KBM-7 (cell line): ENCODE measurements at places on chromosomes 4 and X.

GRCh38 chrX:78945186-78945912 is at the start of gene P2RY10:
Gene P2RY10, plus strand, starts transcription at chrX:78945391. Its CDS starts 15,130 bp downstream, at chrX:78960521.
- peak; percentile 93 for DNase-seq

DNA sequence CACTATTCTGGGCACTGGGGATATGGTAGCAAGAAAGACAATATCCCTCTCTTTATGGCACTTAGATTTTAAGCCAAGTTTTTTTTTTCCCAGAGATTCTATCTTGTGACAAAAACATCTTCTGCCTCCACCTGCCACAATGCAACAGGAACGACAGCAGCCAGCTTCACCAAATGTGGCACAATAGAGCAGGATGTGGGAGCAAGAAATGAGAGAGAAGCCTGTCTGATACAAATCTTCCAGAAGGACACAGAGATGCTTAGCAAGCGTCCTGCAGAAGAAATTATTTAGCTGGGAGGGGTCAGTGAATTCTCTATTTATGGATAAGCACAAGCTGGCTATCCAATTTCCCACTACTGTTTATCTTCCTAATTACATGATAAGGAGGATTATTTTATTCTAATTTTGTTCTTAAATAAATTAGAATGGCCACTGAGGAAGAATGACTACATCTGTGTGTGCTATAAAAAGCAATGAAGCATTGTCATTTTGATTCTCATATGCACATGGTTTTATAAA is 27.1 kb upstream of the ZNF330 start:
- no peak for DNase-seq

DNA sequence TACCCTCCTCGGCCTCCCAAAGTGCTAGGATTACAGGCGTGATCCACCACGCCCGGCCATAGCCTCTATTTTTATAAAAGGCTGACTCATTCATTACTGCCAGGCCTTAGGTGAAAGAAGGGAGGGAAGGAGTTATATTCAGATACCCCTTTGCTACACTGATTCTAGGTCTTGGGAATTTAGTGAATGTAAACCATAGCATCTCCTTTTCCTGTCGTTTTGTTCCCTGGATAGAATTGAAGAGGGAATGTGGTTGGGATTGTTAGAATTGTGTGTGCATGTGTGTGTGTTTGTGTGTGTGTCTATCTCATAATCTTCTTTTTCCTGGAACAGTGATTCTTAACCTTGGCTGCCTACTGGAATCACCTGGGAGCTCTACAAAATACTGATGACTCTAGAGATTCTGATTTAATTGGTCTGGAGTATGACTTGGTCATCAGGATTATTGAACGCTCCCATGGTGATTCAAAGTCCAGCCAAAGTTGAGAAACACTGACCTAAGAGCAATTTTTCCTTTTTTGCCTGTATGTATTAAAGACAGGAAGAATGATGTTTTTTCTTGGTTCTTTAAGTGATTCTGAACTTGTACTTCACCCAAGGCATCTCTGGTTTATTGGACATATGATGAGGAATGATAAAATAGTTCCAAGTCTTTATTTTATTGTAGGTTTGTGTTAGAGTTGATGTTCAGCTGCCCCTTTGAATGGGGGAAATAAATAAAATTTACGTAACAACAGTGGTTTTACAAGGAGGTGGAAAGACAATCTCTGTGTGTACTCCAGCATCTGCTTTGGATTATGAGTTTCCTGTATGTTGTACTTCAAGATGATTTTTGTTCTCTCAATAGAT is 37.0 kb downstream of the NAP1L5 start:
- DNase-seq: no peak

GRCh38 chrX:45697591-45697990 is 496.9 kb upstream of the DIPK2B start:
- no peak for DNase-seq

DNA sequence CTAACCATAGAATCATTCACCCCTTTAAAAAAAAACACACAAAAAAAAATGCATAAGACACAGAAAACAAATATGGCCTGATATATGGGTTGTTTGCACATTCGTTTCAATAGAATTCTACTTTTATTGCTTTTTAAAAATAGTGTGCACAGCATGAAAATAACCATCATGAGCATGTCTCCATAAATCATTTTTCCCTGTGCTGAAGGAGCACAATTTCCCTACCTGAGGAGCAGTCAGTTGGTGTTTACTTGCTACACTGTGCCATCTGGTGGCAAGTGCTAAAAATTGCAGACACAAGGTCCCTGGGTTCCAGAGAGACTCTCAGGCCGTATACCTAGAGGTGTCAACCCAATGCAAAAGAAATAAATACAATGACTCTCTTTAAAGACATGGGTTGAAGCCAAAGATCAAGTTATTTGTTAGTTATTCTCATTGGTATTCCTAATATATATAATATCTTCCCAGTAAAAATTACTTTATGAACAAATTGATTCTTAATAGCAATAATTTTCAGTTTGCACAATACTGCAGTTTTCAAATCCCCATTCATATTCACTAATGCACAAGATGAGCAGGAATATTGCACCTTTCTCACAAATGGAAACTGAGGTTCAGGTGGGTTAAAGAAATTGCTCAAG is 551.4 kb downstream of the IQCM start:
- peak; percentile 50 for DNase-seq

- DNase-seq: no peak
Measured at GRCh38 chr4:153137677-153138630, 66.3 kb upstream of the TRIM2 start.

DNA sequence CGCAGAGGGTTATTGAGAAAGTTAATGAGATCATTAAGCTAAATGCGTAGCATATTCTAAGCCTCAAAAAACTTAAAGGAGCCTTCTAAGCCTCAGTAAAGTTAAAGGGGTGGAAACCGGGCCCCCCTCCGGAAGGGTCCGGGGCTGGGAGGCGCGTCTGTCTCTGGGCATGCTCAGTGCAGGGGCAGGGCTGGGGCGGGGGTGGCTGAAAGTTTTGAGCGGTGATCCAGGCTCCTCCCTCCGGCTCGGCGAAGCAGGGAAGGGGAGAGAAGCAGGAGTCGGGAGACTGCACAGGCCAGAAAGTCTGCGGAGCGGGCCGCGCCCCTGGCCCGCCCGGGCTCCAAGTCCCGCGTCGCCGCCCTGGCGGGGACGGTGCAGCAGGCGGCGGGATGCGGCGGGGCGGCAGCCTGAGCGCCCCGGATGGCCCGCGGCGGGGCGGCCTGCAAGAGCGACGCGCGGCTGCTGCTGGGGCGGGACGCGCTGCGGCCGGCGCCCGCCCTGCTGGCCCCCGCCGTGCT is at the start of gene EVC:
TSS of gene EVC (plus strand) at position 241 of the 518 bp plus-strand sequence. CDS start at position 421, 180 bp downstream.
- DNase-seq: peak; percentile 74

- peak; percentile 61 for DNase-seq
Measured at GRCh38 chr4:6991771-6992557, 51.2 kb upstream of the TADA2B start.

GRCh38 chr4:5797866-5798265 is 86.9 kb downstream of the EVC start:
- DNase-seq: no peak

- no peak for DNase-seq
Measured at GRCh38 chr4:72314869-72315268, 254.2 kb downstream of the ADAMTS3 start.

DNA sequence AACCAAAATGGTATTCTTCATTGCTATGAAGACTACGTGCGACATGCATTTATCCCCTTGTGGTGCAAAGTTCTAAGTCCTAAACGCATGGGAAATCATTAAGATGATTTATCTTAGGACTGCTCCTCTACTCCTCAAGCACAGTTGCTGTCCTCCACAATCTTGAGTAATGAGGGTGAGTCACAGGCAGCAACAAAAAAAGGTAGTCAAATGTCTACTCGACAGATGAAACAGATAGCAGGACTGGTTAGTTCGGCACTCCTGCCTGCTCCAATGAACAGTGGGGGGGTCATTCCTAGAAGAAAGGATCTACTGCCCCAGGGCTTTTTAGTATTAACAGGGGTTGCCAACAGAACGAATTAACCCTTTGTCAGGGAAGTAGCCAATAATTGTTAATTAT is 233.7 kb upstream of the FGF13 start:
- no peak for DNase-seq

- DNase-seq: no peak
Measured at GRCh38 chr4:37895271-37895670, 4.4 kb downstream of the TBC1D1 start.

DNA sequence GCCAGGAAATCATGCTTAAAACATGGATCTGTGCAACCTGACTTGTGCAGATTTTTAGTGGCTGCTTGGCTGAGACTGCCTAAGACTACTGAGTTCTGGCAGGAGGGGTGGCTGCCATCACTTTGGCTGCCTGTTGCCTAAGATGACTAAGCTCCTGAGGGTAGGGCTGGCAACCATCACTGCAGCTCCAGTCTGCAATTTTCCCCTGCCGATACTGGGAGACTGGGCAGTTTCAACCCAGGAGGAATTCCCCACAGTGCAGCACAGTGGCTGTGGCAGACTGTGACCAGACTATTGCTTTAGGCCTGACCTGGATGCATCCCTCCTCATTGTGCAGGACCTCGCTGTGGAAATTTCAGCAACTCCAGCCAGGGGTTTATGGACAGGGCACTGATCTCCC is 544.9 kb downstream of the ANKRD50 start:
- DNase-seq: no peak

- DNase-seq: no peak
Measured at GRCh38 chrX:16754019-16754418, 32.2 kb upstream of the TXLNG start.

DNA sequence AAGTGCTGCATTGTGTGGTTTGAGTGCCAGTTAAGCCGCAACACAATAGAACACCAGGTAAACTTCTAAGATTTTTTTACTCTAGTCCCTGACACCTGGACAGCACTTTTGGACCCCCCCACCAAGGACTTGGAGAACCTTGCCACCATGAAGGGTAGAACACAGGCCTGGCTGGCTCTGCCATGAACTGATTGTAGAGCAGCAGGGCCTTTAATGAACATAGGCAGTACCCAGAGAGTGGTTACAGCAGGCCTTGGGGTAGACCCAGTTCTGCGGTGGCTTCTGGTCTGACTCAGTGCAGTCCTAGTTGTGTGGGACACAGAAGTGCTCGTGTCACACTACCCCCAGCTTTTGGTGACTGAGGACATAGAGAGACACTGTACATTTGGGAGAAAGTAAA is 648.3 kb downstream of the PCDH19 start:
- DNase-seq: no peak

DNA sequence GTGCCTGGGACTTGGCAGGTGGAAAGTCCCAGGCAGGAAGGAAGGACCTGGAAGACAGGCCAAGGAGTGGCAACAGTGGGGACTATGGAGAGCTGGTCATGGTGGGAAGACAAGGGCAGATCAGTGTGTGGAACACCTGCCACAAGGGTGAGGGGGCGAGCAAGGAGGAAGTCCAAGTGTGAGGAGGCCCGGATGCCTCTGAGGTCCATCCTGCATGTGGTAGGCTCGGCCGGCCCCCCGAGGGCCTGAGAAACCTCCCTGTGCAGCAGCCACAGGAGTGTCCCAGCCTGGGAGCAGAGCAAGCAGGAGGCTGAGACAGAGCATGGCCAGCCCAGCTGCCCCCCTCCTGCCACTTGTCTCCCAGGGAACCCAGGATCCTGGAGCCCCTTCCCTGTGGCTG is 40.5 kb upstream of the PSAPL1 start:
- no peak for DNase-seq

GRCh38 chrX:153867671-153868070 is 18.3 kb downstream of the L1CAM start:
- no peak for DNase-seq
